ENCODE measurements at places on chromosomes 12 and 14.
A peak's percentile ranks its signal among the peaks of the same experiment; 100 is the strongest.

DNA sequence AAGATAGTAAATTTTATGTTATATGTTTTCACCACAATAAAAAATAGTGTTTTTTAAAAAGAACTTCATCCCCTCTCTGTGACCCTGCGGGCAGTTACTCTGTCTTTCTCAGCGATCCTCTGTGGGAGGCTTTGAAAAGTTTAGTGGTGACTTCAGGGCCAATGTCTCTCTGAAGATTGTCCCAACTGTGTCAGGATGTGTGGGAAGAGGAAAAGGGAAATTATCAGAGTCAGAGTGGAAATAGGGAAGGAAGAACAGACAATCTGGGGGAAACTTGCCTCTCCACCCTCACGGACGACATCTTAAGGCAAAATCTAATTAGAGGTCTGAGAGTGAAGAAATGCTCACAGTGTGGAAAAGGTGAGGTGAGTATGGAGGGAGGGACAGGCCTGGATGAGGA is 3.5 kb upstream of the OR10P1 start:
- DNase-seq, result no peak

GRCh38 chr14:74202113-74202512 is 37.1 kb upstream of the VSX2 start:
- DNase-seq, result no peak

GRCh38 chr14:101624536-101624935 is 63.2 kb downstream of the DIO3 start:
- no peak for DNase-seq

DNA sequence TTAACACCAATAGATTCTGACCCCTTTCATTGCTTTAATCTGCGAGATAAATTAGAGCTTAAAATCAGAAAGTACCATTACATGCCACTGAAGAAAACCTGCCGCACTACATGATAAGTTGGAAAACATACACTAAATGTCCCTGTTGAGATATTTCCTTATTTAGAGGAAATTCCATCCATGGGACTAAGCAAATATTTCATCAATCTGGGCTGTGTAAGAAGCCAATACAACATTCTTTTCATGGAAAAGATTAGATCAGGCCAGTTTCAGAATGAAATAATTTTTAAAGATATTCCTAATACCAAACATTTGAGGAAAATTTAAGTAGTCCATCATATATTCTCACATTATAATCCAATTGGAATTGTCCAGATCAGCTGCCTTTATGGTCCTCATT is 112.8 kb downstream of the LLPH start:
- DNase-seq, result no peak

GRCh38 chr14:94823556-94824341 is 53.8 kb upstream of the GSC start:
- DNase-seq, result no peak

DNA sequence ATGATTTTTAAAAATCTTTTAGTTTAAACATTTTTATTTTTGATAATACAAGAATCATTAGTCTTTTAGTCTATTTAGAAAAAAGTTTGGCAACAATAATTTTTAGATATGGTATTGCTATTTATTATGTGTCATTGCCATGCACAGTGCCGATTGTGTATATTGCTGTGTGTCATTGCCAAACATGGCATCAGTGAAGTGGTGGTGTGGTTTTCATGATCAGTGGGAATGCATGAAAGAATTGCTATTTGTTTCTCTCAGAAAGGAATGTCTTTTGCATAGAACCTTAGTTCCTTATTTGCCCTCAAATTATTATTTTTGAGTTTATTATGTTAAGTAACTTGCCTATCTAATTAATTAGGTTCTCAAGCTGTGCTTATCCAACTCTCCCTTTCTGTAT is 397.5 kb upstream of the PDE3A start:
- DNase-seq, result no peak

- no peak for DNase-seq
These were observed 148.4 kb downstream of the SLC25A21 start for GRCh38 chr14:37023875-37024565.

- DNase-seq, result peak; percentile 93
These were observed 747 bp upstream of the DACT1 start for GRCh38 chr14:58637040-58637390.

DNA sequence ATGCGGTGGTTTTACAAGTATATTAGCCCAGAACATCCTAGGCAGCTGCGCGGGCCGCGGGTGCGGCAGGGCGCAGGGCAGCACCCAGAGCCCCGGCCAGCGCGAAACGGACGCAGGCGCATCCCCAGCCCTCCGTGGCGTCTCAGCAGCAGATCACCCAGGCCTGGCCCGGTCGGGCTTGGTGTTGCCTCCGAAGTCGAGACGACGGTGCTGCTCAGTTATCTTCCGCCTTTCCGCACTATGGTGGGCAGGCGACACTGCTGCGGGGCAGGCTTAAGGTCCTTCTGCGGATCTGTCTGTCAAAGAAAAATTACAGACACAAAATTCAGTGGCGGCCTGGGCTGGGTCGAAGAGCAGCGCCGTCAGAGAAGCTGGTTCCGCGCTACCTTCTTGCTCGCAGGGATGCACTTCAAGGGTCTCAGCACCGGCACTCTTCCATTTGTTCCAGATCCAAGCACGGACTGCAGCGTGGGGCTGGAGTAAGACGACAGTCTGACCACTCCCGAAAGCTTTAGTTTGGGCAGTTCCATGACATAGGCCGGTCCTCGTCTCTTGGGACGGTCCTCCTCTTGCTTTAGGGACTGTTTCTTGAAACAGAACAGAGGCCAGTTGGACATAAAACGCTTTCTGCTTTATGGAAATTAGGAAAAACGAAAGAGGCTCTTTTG is 75.8 kb downstream of the MOK start:
- no peak for DNase-seq

Measured in fibroblast of lung (primary cell).